A549 treated with Mapracorat at 1 μM for 4 hours (cell line): ENCODE measurements at places on chromosomes 4 and X. TPM values are rescaled to one million over a fixed set of nuclear protein-coding genes. Genes with fewer than 3 reads are reported as not detected.

TBC1D9 gene
- 5.5 to 7.1 TPM (median 6.6 TPM) in 5 replicates for total RNA-seq

RHOH gene
- 0.13 to 0.42 TPM (median 0.19 TPM) in 5 replicates for total RNA-seq

BEND2 gene
- not detected in 5 replicates for total RNA-seq

HTRA3 gene
- 15.1 to 21.2 TPM (median 20.1 TPM) in 5 replicates for total RNA-seq

MAOB gene
- total RNA-seq, result 0.13 to 0.19 TPM (median 0.16 TPM) in 4 of 5 replicates, not detected in the other

ESX1 gene
- 0.10 to 0.11 TPM in 2 of 5 replicates, not detected in the others for total RNA-seq

PPP4R3C gene
- not detected in 5 replicates for total RNA-seq

FHL1 gene
- total RNA-seq, result 23.9 to 26.6 TPM (median 24.7 TPM) in 5 replicates

PDZD11 gene
- 85.5 to 110 TPM (median 91.6 TPM) in 5 replicates for total RNA-seq

OR13H1 gene
- total RNA-seq, result not detected in 5 replicates

SPIN2A gene
- total RNA-seq, result 0.08 to 0.24 TPM (median 0.19 TPM) in 5 replicates

VCX3B gene
- total RNA-seq, result not detected in 5 replicates

AMBN gene
- total RNA-seq, result not detected in 5 replicates

CNGA1 gene
- not detected in 5 replicates for total RNA-seq

PNMA3 gene
- 0.09 to 0.26 TPM (median 0.20 TPM) in 5 replicates for total RNA-seq

SUV39H1 gene
- total RNA-seq, result 20.1 to 23.6 TPM (median 22.6 TPM) in 5 replicates

IL13RA1 gene
- 48.2 to 59.7 TPM (median 57.8 TPM) in 5 replicates for total RNA-seq

JADE3 gene
- 11.0 to 13.4 TPM (median 12.1 TPM) in 5 replicates for total RNA-seq

KLF8 gene
- 0.12 TPM in 1 of 5 replicates, not detected in the others for total RNA-seq

EPGN gene
- total RNA-seq, result not detected in 5 replicates

HTN3 gene
- total RNA-seq, result not detected in 5 replicates

AWAT2 gene
- not detected in 5 replicates for total RNA-seq

TTC29 gene
- not detected in 5 replicates for total RNA-seq
